Activated naive CD8-positive, alpha-beta T cell treated with anti-CD3 and anti-CD28 coated beads, Interleukin-2, amount 50 U/mL, for 24 hours (primary cell): ENCODE measurements at places on chromosomes 3 and 15.

GRCh38 chr3:194401868-194402329, 2.8 kb upstream of the GP5 start:
- DNase-seq = no peak
- H3K4me3 ChIP-seq = no peak overlapping the region
- H3K27me3 ChIP-seq = peaks cover 12% of the 10 kb centered on the region

GRCh38 chr3:169457807-169458697, 205.5 kb downstream of the MECOM start:
- no peaks in the 10 kb centered on the region for H3K4me1 ChIP-seq
- no peak overlapping the region for H3K27ac ChIP-seq
- no peak overlapping the region for H3K4me3 ChIP-seq
- no peaks in the 10 kb centered on the region for H3K27me3 ChIP-seq
- DNase-seq = no peak

GRCh38 chr3:180433152-180433551, 168.8 kb upstream of the TTC14 start:
- no peaks in the 10 kb centered on the region for H3K4me1 ChIP-seq
- no peak overlapping the region for H3K4me3 ChIP-seq
- H3K27ac ChIP-seq = no peak overlapping the region
- DNase-seq = no peak
- no peaks in the 10 kb centered on the region for H3K36me3 ChIP-seq

DNA sequence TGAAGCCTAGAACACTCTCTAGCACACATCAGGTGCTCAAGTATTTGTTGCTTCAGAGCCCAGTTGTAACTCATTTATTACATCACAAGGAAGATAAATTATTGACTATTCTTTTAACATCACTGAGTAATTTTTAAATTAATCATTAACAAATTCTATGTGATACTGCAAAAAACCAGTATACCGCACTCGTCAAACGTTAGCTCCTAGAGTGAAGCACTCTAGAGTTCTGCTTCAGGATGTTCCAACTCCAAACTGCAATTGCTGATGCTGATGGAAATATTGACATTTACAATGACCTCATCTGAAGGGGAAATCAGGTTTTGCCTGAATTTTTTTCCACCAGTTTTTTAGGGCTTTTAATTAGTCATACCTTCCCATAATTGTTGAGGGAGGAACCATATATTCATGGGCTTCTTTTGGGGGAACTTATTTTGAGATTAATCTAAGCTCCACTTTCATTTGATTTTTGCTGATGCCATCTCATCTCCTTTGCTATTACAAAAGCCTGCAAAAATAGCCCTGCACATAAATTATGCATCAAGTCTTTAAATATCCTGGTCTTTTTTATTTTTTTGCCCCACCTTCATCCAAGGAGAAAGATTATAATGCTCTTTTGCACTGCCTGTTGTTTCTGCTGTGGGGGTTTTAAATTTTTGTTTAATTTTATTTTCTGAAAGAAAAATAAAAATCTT, 123.0 kb upstream of the STAC start:
- no peak overlapping the region for H3K4me3 ChIP-seq
- no peak overlapping the region for H3K27ac ChIP-seq

DNA sequence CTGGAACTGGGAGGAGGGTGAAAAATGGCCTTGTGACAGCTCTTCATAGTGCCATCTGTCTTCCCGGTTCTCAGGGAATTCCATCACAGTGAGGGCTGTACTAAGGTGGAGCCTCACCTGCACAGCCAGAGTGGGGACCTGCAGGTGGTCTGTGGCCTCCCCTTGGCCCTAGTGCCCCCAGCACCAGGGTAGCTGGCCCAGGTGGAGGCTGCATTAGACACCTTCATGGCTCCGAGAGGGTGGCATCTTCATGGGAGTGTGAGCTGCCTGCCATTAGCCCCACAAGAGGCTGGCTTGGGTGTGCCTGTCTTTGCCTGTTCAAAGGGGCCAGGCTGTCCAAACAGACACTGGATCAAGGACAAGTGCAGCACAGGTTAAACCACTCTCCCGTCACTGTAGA, 95.5 kb upstream of the PRR23E start:
- no peak for DNase-seq
- no peaks in the 10 kb centered on the region for H3K27me3 ChIP-seq
- H3K4me1 ChIP-seq = no peaks in the 10 kb centered on the region

- no peak overlapping the region for H3K4me3 ChIP-seq
- no peak for DNase-seq
- H3K27ac ChIP-seq = no peak overlapping the region
- no peaks in the 10 kb centered on the region for H3K36me3 ChIP-seq
Measured at GRCh38 chr3:172687501-172687900, 23.4 kb downstream of the NCEH1 start.

GRCh38 chr3:159902546-159903314, 85.9 kb upstream of the IL12A start:
- DNase-seq = no peak
- no peaks in the 10 kb centered on the region for H3K27me3 ChIP-seq
- H3K36me3 ChIP-seq = no peaks in the 10 kb centered on the region

DNA sequence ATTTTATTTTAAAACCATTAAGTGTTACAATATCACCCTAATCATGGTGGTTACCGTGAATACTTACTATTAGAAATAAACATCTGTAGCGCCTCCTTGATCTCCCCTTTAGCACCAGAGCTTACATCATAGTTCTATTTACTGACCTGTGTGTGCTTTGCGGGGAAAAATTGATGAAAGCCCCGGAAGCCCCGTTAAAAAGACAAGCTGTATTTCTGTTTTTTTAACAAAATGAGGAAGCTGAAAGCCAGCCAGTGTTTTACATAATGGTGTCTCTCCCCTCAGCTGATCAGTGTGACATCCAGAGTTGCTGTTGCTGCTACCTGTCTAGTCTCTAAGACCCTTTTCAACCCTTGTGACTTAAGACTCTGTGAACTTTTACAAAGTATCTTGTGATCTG, 100.8 kb downstream of the OPA1 start:
- no peaks in the 10 kb centered on the region for H3K4me1 ChIP-seq
- no peak overlapping the region for H3K27ac ChIP-seq
- H3K4me3 ChIP-seq = no peak overlapping the region

DNA sequence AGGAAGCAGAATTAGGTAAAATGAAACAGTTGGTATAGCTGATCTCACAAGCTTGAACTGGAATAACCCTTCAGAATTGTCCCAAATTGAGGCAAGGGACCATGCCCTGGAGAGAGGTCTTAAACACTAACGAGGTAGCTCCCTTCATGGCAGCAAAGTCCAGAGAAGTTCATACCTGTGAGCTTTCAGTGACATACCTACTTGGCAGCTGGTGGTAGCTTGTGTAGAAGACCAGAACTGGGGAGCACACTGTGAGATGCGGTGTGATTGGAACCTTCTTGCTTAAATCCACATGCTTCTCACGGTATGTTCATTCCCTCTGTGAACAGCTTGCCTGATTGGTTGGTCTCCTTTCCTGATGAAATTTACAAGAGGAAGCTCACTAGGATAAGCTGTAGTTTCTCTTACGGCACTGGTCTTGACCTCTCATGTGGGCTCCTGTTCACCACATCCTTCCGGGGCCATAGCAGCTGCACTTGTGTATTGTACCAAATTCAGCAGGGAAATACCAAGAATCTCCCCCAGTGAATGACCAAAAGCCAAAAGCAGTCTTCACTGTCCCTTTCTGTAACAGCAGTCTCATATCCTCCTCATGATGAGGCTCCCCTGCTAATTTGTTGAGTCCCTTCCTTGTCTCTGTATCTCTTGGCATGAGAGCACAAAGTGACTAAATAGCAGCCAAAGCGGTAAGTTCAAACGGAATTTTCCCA, 483.7 kb upstream of the FRG2C start:
- no peaks in the 10 kb centered on the region for H3K4me1 ChIP-seq
- H3K36me3 ChIP-seq = no peaks in the 10 kb centered on the region
- H3K27me3 ChIP-seq = no peaks in the 10 kb centered on the region
- H3K27ac ChIP-seq = no peak overlapping the region
- DNase-seq = no peak
- H3K4me3 ChIP-seq = no peak overlapping the region

GRCh38 chr15:76342058-76342381, 5.4 kb downstream of the ISL2 start:
- peaks cover 55% of the 10 kb centered on the region for H3K4me1 ChIP-seq
- H3K4me3 ChIP-seq = peak overlapping the region; percentile 57
- no peak overlapping the region for H3K27ac ChIP-seq
- no peaks in the 10 kb centered on the region for H3K36me3 ChIP-seq
- peak; percentile 5 for DNase-seq

- H3K27me3 ChIP-seq = peaks cover 12% of the 10 kb centered on the region
- no peaks in the 10 kb centered on the region for H3K4me1 ChIP-seq
- no peak for DNase-seq
- H3K36me3 ChIP-seq = no peaks in the 10 kb centered on the region
Measured at GRCh38 chr15:35627696-35628095, 81.7 kb upstream of the DPH6 start.

DNA sequence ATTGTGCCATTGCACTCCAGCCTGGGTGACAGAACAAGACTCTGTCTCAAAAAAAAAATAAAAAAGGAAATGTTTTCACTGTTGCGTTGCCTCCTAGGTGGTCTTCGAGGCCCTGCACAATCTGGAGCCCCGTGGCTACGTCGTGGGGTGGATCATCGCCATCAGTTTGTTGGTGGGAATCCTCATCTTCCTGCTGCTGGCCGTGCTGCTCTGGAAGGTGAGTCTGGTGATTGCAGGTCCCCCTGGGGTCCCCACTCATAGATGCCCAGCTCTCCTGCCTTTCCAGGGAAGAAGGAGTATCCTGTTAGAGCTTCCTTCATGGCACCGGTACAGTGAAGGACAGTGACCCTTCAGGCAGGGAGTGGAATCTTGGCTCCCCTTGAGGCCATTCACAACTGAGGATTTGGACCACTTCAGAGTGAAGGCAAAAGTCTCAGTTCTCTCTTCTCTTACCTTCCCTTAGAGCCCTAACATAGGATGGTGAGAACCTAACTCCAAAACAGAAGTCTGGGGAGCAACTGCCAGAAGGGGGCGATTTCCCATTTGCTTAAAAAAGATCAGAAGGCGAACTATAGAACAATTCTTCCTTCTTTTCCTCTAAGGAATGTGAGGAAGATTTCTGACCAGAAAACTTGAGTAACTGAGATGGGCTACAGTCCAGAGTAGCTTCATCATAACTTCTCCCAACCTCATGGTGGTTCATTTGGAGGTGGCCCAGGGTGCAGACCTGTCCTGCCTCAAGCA, 57.8 kb upstream of the CTDSPL start:
- DNase-seq = no peak
- no peaks in the 10 kb centered on the region for H3K36me3 ChIP-seq
- no peak overlapping the region for H3K4me3 ChIP-seq
- peaks cover 10% of the 10 kb centered on the region for H3K4me1 ChIP-seq

GRCh38 chr3:29486096-29486495, 205.2 kb downstream of the RBMS3 start:
- H3K27me3 ChIP-seq = no peaks in the 10 kb centered on the region
- no peak overlapping the region for H3K27ac ChIP-seq
- no peaks in the 10 kb centered on the region for H3K4me1 ChIP-seq
- DNase-seq = no peak
- H3K4me3 ChIP-seq = no peak overlapping the region
- no peaks in the 10 kb centered on the region for H3K36me3 ChIP-seq

- H3K4me1 ChIP-seq = no peaks in the 10 kb centered on the region
- H3K27ac ChIP-seq = no peak overlapping the region
- H3K27me3 ChIP-seq = no peaks in the 10 kb centered on the region
Measured at GRCh38 chr3:28615071-28615470, 266.4 kb upstream of the AZI2 start.

DNA sequence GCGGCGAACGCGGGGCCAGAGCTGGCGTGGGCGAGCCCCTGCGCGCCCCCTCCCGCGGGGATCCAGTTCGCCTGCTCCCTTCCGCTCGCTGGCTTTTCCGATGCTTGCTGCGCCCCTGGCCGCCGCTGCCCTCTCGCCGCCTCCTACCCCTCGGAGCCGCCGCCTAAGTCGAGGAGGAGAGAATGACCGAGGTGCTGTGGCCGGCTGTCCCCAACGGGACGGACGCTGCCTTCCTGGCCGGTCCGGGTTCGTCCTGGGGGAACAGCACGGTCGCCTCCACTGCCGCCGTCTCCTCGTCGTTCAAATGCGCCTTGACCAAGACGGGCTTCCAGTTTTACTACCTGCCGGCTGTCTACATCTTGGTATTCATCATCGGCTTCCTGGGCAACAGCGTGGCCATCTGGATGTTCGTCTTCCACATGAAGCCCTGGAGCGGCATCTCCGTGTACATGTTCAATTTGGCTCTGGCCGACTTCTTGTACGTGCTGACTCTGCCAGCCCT, 721 bp downstream of the P2RY1 start:
- no peak overlapping the region for H3K27ac ChIP-seq
- peak overlapping the region; percentile 86 for H3K4me3 ChIP-seq
- H3K36me3 ChIP-seq = no peaks in the 10 kb centered on the region
- peak; percentile 3 for DNase-seq
- peaks cover 12% of the 10 kb centered on the region for H3K4me1 ChIP-seq

GRCh38 chr3:4751502-4752101, 227.6 kb upstream of the BHLHE40 start:
- H3K27me3 ChIP-seq = no peaks in the 10 kb centered on the region
- DNase-seq = no peak
- peaks cover 60% of the 10 kb centered on the region for H3K4me1 ChIP-seq
- H3K4me3 ChIP-seq = peak overlapping the region; percentile 52
- H3K27ac ChIP-seq = peak overlapping the region; percentile 30
- peaks cover 59% of the 10 kb centered on the region for H3K36me3 ChIP-seq

DNA sequence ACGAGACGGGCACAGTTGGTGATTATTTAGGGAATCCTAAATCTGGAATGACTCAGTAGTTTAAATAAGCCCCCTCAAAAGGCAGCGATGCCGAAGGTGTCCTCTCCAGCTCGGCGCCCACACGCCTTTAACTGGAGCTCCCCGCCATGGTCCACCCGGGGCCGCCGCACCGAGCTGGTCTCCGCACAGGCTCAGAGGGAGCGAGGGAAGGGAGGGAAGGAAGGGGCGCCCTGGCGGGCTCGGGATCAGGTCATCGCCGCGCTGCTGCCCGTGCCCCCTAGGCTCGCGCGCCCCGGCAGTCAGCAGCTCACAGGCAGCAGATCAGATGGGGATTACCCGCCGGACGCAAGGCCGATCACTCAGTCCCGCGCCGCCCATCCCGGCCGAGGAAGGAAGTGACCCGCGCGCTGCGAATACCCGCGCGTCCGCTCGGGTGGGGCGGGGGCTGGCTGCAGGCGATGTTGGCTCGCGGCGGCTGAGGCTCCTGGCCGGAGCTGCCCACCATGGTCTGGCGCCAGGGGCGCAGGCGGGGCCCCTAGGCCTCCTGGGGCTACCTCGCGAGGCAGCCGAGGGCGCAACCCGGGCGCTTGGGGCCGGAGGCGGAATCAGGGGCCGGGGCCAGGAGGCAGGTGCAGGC, 318.0 kb downstream of the FGF12 start:
- no peak for DNase-seq
- H3K36me3 ChIP-seq = no peaks in the 10 kb centered on the region
- no peak overlapping the region for H3K4me3 ChIP-seq
- H3K27ac ChIP-seq = no peak overlapping the region
